ENCODE measurements at places on chromosomes 7 and 10. TPM values are rescaled to one million over a fixed set of nuclear protein-coding genes. Genes with fewer than 3 reads are reported as not detected.

The BEND7 gene
- not detected for total RNA-seq

The LIPK gene
- total RNA-seq: not detected

DNA sequence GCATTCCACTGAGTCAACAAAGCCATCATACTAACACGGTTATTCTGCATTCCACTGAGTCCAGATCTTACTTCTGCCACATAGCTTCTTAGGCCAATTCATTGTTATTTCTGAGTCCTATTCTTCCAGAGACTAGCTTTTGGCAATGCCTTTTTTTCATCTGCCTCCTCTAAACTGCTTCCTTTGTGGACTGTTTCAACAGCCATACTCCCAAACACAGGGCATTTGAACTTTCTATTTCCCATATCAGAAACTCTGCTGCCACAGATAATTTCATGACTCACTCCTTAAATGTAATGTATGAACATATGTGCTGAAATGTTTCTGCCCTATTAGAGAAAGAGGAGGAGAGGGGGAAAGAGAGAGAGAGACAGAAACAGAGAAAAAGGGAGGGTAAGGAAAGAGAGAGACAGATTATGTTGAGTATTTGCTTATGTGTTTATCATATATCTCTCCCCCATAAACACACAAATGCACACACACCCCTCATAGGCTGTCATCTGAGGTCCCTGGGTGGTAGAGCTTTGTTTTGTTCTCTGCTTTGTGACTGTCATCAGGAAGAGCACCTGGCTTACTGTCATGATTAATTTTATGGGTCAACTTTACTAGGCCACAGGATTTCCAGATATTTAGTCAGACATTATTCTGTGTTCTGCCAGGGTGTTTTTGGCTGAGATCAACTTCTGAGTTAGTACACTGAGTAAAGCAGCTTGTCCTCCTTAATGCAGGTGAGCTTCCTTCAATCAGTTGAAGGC, 308.0 kb upstream of the KCND2 start:
- no peak for DNase-seq

The TMEM273 gene
- total RNA-seq: 1.8 TPM

DNA sequence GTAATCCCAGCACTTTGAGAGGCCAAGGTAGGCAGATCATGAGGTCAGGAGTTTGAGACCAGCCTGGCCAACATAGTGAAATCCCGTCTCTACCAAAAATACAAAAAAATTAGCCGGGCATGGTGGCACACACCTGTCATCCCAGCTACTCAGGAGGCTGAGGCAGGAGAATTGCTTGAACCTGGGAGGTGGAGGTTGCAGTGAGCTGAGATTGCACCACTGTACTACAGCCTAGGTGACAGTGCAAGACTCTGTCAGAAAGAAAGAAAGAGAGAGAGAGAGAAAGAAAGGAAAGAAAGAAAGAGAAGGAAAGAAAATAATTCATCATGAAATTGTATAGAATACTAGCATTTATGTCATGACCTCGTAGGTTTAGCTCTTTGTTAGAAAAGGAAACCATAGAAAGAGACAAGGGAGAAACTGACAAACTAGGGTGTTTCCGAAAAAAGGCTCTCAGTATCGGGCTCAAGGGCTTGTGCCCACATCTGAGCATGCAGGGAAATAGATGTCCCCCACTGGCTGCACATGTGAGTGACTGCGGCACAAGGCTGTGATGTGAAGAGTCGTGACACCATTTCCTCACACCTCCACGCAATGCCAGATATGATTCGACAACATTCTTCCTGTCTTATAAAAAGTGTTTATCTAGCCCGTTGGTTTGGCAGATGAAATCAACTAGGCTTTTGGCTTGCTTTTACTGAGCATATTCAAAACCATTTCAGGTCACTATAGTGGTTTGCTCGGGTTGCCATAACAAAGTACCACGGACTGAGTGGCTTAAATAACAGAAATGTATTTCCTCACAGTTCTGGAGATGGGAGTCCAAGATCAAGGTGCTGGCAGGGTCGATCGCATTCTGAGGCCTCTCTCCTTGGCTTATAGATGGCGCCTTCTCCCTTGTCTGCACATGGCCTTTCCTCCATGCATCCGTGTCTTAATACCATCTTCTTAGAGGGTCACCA, 2.0 kb downstream of the SRGN start:
- DNase-seq: peak; percentile 95

DNA sequence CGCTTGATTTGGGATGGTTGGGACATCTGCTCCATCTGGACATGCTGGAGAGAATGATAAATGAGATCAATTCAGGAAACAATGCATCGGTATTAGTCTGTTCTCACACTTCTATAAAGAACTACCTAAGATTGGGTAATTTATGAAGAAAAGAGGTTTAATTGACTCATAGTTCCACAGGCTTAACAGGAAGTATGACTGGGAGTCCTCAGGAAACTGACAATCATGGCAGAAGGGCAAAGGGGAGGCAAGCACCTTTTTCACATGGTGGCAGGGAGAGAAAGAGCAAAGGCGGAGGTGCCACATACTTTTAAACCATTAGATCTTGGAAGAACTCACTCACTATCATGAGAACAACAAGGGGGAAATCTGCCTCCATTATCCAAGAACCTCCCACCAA, 16.8 kb upstream of the TSPAN12 start:
- no peak for DNase-seq

- DNase-seq: no peak
Observed at GRCh38 chr7:139355320-139355719, 4.4 kb upstream of the LUC7L2 start.

- no peak for DNase-seq
Observed at GRCh38 chr10:96448021-96448457, 65.7 kb downstream of the TLL2 start.

The GNB2 gene
- 87.8 TPM for total RNA-seq

GRCh38 chr7:98617960-98618418, 904 bp downstream of the NPTX2 start:
- no peak for DNase-seq

DNA sequence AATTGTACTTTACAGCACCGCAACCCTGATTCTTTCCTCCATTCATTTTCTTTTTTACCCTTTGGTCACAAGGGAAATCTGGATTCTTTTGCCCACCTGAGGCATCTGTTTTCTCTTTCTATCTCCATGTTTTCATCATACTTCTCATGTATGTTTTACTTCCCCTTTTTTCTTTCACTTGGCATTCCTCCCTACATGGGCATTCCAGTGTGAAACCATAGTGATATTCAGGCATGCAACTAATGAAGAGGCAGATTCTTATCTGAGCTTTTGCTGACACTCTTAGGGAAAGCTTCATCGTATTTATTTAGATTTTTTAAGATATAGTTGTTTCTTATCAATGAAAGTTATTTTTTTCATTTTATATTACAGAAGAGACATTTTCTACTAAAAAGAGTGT, 405.2 kb upstream of the TEX47 start:
- DNase-seq: no peak

The AGR3 gene
- not detected for total RNA-seq

DNA sequence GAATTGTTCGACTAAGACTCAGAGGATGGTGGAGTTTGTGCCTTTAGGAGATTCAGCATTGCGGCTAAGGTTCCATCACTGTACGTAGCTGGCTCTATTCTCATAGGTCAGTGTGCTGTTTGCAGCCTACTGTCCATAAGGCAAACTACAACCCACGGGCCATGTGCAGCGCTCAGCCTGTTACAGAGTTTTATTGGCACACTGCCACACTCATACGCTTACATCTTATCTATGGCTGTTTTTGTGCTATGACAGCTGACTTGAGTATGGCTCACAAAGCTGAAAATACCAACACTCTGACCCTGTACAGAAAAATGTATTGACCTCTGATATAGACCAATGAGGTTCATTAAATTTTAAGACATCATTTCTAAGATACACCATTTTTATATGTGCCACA, 114.5 kb downstream of the ARID5B start:
- no peak for DNase-seq

The SAMD9 gene
- 19.1 TPM for total RNA-seq

DNA sequence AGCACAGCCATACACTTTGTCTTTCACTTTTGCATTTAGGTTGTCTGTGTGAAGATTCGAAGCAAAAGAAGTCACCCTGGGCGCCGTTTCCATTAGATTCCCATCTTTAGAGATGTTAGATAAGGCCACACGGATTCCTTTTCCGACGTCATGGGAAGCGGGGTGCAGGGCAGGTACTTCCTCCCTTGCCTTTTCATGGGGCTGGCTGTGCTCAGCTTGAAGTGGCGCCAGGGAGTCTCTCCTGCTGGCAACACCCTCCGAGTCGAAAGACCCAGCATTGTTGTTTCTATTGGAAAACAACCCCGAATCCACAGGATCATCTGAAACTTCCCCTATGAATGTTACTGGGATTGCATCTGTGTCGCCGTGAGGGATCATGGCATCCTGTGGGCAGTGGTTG, 246.4 kb upstream of the GRB10 start:
- DNase-seq: no peak

- peak; percentile 61 for DNase-seq
Observed at GRCh38 chr7:16668049-16668858, 22.3 kb downstream of the BZW2 start.

- peak; percentile 45 for DNase-seq
Observed at GRCh38 chr7:149071641-149072437, 18.7 kb downstream of the ZNF786 start.

The DLX6 gene
- total RNA-seq: not detected

GRCh38 chr10:86685893-86686632, 17.8 kb downstream of the LDB3 start:
- DNase-seq: no peak

DNA sequence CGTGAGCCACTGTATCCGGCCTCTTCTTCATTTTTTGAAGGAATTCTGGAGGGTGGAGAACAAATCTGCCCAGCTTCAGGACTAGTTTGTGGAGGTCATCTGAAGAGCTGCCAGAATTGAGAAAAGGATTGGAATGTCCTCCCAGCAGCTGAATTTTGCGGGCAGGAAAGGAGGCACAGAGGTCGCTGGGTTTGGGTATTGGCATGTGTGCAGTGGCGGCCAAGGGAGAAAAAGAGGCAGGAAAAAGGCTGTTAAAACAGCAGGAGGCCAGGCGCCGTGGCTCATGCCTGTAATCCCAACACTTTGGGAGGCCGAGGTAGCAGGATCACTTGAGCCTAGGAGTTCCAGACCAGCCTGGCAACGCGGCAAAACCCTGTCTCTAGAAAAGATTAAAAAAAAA, 80.4 kb downstream of the HIP1 start:
- no peak for DNase-seq

DNA sequence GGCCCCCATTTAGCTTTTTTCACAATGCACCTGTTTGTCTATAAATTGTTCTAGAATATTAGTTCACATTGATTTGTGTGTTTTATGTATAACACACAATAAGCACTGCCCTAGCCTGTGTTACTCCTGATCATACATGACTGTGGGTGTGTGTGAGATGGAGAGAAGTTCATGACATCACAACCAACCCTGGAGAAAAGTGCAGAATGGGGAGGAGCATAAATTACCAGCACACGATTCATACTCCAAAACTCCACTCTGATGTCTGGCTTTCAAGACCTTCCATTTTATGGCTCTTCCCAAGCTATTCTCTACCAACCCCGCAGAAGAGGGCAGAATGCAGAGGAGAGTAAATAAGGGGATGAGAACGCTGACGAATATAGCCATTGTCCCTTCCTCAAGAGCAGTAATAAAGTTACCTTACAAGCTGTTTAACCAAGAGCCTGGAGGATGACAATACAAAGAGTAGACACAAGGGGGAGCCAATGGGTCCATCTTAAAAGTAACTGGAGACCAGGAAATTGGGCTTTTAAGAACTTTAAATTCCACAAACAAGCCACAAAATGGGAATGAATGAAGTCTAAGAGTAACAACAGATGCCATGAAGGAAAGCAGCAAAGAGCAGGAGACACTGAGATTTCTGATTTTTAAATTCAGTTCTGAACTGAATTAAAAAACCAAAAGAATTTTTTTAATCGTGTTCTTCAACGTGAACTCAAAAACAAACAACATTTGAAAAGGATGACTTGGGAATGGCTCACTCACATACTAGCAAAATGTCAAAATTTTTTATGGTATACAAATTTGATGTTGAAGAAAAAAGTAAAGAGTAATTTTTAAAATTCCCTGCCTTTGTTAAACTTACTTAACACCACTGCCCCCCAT, 159.6 kb downstream of the PARD3 start:
- DNase-seq: peak; percentile 46

DNA sequence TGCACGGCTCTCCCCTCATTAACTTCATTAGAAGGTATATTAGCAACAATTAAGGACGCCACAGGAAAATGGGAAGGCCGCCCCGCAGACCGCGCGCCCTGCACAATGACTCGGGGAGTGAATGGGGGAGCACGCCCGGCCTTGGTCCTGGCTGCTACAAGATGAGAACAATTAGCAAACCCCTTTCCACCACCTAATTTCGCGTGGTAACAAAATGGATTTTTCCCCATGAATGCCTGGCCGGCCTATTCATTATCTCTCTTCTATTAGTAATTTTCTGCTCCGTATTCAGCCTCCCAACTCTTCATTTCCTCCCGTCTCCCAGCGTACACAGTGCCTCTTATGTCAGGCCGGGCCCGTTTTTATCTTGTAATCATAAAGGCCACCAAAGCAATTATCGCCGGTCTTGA, 346.9 kb downstream of the DNAJB6 start:
- DNase-seq: no peak

DNA sequence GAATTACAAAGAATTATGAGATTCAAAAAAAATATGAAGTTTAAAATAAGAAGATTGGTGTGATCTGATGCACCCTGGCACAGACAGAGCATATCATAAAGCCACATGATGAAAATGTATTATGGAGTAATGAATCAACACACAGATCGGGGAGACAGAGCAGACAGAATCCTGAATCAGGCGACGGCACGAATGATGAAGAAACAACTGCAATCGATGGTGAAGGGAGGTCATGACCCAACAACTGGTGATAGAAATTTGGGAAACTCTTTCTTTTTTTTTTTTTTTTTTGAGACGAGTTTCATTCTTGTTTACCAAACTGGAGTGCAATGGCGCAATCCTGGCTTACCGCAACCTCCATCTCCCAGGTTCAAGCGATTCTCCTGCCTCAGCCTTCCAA, 1054.0 kb downstream of the TYW1 start:
- no peak for DNase-seq

Measured in CD4-positive, alpha-beta T cell (primary cell).